ENCODE measurements at places on chromosomes 2 and 18.

GRCh38 chr18:50853863-50854271 is 25.1 kb upstream of the ME2 start:
- DNase-seq = no peak

GRCh38 chr18:36135264-36135663 is 5.6 kb downstream of the ELP2 start:
- no peak for DNase-seq

- DNase-seq = no peak
Measured at GRCh38 chr2:155033652-155034051, 335.2 kb downstream of the KCNJ3 start.

GRCh38 chr2:218257390-218257981 is 3.3 kb upstream of the GPBAR1 start:
- no peak for DNase-seq

DNA sequence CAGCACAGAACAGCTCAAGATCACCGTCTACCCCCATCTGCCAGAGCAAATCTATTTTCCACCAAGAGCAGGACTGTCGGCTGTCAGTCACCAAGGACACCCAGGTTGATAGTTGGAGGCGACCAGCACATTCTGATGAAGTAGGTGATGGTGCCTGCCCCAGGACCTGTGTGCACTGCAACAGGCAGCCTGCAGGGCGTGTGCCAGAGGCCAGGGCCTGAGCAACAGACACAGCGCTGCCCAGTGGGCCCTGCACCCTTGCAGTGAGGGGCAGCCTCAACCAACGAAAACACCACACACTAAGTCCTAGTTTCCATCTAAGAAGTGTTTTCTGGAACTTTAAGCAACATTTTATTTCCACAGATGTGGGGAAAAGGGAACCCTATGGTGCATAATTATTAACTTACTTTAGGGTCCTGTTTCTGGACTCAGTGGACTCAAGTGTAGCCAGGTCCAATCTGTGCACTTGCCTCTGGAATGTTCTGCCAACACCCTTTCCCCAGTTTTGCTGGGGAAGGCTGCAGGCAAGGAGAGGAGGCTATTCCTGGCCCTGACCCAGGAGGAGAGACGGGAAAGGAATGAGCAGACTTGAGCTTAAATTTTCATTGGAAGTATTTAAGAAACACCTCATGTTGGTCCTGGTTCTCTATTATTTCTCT is 61.5 kb downstream of the ADNP2 start:
- DNase-seq = no peak

DNA sequence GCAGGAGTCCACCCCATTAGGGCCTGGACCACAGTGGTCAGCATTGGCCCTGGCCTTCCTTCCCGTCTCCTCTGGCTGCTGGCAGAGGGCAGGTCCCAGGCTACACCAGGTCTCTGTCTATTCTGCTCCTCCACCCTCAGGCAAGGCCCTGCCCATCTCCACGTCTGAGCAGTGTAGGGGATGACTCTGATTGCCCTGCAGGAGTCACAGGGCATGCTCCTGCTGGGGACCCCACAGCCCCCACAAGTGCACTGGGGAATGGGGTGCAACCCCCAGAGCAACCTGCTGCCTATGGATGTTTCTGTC is 40.0 kb downstream of the STK25 start:
- no peak for DNase-seq

DNA sequence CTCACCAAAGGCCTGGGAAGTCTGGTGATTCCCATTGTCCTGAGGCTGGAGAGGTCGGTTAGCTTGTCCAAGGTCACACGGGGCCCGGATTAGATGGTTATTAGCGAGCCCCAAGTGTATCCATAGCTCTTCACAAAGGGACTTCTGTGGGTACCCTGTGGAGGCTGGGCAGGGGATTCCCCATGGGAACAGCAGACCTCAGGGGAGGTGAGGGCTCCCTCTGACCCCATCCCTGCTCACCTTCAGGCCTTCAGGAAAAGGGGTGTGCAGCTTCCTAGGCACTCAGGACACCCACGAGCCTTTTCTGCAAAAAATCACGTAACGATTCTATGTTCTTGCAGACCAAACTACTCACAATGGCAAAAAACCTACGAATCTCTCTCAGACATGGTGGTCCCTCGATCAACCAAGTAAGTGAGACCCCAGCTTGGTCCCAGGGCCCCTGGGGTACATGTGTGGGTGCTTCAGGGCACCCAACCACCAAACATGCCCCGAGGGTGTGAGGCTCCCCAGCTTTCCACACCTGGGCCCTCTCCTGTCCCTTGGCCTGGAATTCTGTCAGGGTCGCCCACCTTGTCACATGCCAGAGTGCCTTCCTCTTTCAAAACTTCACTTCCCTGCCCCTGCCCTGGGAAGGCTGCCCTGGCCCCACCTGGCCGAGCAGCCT is 40.3 kb downstream of the PDIA6 start:
- no peak for DNase-seq

DNA sequence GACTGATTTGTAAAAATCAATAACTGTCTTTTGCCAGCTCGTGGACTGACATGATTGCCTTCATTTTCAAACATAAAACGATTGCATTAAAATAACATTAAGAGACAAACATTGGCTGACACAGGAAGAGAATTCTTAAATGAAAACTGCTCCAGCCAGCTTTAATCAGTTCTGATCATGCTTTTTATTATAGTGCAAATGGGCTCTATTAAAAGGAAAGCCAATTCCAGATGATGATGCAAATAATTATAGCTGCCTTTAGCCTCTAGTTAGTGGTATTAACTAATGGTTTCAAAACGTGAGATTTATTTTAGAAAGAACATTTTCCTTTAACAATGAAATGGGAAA is 301.8 kb upstream of the UBE2E3 start:
- no peak for DNase-seq

GRCh38 chr2:114219456-114219855 is 223.0 kb upstream of the DPP10 start:
- DNase-seq = no peak

DNA sequence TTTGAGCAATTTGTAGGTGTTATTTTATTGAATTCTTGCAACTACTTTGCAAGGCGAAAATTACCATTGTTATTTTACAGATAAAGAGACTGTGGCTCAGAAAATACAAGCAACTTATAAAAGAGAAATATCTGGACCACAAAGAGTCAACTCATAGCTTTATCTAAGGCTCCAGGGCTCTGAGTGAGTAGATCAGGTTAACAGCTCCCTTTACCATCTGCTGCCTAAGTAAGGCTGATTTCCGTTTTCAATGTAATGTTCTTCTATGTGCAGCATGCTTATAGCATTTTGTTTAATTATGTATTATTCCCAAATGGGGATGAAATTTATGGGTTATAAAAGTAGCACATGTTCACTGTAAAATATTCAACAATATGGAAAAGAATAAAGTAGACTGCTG is 299.1 kb upstream of the TNP1 start:
- no peak for DNase-seq

DNA sequence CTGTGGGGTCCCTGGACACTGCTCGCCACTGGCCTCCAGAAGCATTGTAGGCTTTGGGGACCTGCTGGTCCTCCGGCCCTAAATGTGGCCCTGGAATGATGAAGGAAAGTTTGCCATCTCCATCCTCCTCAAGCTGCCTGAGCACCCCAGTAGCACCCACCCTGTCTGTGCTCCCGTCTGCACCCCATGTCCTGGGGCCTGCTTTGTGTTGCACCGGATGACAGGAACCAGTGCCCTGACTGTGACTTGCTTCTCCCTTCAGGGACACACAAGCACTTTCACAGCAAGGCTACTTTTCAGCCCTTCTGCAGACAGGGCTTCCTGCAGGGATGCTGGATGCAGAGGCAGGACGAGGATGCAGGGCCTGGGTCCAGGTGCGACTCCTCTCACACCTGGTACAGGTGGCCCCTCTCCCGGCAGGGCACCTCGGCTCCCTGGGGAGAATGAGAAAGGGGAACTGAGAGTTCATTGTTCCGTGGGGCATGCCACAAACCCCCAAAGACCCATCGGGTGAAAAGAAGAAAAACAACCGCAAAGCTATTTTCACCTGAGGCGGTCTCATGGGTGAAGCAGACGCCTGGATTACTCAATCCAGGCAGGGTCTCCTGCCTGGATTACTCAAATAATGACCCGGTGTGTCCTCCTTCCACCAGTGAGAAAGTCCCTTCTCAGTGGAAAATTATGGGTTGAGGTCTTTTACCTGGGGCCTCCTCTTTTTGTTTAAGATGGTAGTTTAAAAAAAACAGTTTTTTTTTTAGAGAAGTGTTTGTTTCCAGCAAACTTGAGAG is 74.9 kb downstream of the LONRF2 start:
- DNase-seq = no peak

- DNase-seq = no peak
Measured at GRCh38 chr2:237889016-237889415, 29.6 kb downstream of the RAMP1 start.

- no peak for DNase-seq
Measured at GRCh38 chr2:49988816-49989215, 834.5 kb upstream of the FSHR start.

DNA sequence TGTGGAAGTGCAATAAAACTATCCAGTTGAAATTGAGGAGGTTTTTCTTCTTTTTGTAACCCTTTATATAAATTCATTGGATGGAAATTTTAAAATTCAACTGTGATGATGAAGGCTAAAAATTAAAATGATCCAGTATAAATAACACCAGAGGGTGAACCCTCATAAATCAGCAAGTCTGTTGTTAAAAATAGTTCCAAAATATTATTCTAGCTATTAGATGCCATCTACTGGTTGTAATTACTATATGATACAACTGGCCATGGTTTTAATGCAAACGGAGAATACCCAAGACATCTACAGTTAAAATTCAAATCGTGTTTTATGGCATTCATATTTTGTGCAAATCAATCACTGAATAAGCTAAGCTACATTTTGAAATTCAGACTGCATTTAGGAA is 53.8 kb downstream of the TMEM200C start:
- no peak for DNase-seq

DNA sequence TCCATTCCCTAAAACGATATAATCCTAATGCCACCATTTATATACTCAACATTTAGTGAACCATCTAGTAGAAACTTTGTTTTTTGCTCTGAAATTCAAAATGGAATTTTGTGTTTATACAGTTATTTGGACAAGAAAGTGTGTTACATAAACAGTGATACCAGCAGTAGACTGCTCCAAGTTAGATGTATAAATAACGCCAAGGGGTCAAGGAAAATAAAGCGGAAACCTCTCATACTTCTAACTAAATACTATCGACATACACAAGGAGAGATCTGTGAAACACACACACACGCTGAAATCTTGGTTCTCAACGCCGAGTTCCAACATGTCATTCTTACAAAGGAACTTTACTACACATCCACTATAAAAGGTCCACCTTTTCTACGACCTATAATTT is 1.2 kb downstream of the TXNL1 start:
- no peak for DNase-seq

- no peak for DNase-seq
Measured at GRCh38 chr2:65215946-65216345, 11.7 kb upstream of the ACTR2 start.

GRCh38 chr2:182667315-182667695 is 48.8 kb upstream of the DNAJC10 start:
- DNase-seq = no peak

GRCh38 chr2:108392029-108392428 is 14.3 kb downstream of the SULT1C4 start:
- DNase-seq = no peak

DNA sequence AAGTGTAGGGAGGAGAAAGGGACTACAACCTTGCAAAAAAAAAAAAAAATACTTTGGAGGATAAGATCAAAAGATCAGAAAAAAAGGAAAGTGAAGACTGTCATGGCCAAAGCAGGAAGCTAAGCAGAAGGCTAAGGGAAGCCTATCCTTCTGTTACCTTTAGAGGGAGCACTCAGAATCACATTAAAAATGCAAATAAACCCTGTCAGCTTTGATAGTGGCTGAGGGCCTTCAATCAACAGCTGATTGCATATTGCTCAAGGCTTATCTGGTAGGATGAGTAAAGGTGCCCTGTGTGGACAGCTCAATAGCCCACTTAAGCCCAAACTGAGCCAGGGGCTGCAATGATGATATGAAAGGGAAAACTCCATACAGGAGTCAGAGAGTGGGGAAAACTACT is 1021.2 kb downstream of the LRP1B start:
- no peak for DNase-seq

DNA sequence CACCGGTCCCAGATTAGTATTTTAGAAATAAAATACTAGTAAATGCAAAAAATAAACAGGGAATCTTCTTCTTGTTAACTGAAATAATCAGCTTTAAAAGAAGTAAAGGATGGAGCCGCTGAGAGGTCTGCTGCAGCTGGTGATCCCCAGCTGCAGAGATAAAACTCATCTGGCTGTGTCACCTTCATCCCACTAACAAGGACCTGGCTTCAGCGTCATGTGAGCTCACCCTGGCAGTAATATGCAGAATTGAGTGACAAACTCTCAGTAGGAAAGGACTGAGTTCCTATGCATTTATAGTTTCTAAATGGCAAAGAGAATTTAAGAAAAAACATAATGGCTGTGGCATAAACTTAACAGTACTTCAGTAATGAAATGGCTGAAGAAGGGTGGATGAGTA is 27.3 kb downstream of the VPS4B start:
- DNase-seq = no peak

DNA sequence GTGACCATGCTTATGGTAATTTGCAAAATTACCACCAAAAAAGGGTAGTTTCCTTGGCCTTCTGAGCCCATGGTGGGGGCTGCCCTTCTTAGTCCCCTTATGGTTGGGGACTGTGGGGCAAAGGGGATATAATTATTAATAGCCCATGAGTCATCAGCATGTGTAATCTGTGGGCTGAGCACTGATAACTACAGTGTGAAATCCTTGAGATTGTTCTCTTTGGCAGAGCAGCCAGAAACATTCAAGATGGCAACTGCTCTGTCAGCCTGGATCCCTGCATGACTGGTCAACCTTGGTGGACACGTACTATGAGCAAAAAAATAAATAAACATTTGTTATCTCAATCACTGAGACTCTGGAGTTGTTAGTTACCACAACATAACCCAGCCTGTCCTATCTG is 61.3 kb downstream of the MGAT4A start:
- DNase-seq = no peak

DNA sequence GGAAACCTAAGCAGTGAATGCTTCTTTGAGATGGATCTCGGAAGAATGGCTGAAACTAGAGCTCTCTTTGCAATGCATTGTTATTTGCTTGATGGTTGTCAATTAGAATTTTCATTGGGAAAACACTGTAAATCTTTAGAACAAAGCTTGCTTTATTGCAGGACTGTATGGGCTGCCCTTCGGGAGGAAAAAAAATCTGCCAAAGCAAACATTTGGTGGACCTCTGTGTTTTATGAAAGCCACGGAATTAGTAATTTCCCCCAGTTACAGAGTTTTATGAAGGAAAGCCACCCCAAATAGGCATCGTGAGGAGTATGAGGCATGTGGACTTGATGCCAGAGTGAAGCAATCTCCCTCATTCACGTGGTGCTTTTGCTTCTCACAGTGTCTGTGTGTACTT is 33.5 kb downstream of the RHBDD1 start:
- no peak for DNase-seq

- DNase-seq = no peak
Measured at GRCh38 chr2:109499566-109499965, 114.2 kb downstream of the SEPTIN10 start.

- no peak for DNase-seq
Measured at GRCh38 chr2:37610638-37611289, 60.7 kb downstream of the CDC42EP3 start.

- DNase-seq = no peak
Measured at GRCh38 chr2:112836695-112837117, at the start of gene IL1B. Gene IL1B (minus strand): TSS chr2:112836779. CDS start chr2:112836229, 550 bp downstream.
